ENCODE measurements at places on chromosomes 1 and 21.

DNA sequence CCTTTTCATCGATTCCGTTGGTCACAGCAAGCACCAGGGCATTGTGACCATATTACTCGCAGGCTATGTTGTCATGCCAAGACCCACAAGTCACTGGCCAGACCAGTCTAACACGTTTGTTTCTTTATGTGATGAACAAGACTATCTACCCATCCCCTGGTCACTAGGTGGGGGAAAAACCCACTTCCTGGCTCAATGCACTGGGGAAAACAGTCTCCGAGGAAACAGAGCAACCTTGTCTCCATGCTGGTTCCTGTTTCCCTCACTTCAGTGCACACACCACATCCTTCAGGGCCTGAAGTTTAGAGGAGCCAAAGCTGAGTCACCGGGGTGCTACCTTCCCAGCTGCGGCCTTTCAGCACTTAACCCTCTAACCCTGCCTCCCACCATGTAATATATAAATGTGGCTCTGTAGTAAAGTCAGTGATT, 20.9 kb downstream of the ERICH3 start:
- no peak for DNase-seq

GRCh38 chr1:201084295-201084694, 27.9 kb downstream of the CACNA1S start:
- no peak for DNase-seq

GRCh38 chr1:48236716-48237470, 14.4 kb downstream of the SLC5A9 start:
- DNase-seq, result no peak

GRCh38 chr1:161071886-161072371, 2.2 kb upstream of the ARHGAP30 start:
- no peak for DNase-seq

- DNase-seq, result no peak
Measured at GRCh38 chr21:38239672-38240071, 17.1 kb upstream of the KCNJ15 start.

GRCh38 chr1:217133958-217134856, 411.0 kb upstream of the ESRRG start:
- no peak for DNase-seq

- no peak for DNase-seq
Measured at GRCh38 chr1:171115280-171115897, 24.7 kb downstream of the FMO3 start.

DNA sequence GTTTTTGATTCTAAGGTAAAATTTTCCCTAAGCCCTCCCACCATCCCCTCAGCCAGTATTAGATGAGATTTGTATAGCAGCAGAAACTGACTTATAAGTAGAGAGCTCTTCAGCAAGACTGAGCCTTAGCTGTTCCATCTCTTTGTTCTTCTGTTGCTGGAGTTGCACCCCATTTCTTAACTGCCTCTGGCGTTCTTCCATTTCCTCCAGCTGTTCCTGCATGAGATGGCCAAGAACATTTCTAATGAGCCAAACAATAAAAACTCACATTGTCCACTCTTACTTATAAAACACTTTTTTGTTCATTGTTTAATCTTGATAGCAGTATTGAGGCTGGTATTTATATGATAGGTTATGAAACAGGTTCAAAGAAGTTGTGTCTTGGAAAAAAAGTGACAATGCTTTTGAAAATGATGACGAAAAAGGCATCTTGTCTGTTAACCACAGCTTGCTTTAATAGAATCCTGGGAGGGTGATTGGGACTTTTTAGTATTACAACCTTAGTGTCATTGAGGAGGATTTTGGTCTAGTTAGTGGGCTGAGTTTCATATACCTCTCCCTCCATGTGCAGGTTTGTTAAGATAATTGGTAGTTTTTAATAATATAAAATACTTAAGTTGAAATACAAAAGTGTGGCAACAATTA, 18.3 kb downstream of the SYNC start:
- no peak for DNase-seq

DNA sequence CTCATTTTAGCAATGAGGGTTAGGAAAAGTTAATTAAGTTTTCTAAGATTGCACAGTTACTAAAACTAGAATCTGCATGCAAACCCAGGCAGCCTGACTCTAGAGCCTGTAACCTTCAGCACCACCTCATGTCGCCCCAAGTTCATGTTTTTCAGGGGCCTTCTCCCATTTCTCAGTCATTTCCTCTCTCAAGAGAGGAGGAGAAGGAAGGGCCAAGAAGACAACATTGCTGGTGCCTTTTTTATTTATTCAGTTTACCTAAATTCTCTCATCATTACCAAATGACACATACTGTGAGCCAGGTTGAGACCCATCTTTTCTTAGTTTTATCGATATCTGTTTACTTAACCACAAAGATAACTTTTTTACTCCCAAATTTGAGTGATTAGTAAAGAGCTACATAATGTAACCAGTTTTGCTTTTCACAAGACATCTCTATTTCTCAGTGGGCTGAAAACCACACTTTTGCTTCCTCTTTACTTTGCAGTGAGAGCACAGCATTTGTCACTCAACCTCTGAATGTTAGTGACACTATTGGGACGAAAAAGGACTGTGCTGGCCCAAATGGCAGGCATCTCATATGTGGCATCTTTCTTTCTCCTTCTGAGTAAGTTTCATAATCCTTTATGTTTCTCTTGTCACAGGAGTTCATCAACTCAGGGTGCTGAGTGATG, at the start of gene CD101:
Gene CD101, plus strand, starts transcription at position 507 of the 674 bp plus-strand sequence. Its CDS starts 58 bp downstream, at position 565.
- DNase-seq, result peak; percentile 30

DNA sequence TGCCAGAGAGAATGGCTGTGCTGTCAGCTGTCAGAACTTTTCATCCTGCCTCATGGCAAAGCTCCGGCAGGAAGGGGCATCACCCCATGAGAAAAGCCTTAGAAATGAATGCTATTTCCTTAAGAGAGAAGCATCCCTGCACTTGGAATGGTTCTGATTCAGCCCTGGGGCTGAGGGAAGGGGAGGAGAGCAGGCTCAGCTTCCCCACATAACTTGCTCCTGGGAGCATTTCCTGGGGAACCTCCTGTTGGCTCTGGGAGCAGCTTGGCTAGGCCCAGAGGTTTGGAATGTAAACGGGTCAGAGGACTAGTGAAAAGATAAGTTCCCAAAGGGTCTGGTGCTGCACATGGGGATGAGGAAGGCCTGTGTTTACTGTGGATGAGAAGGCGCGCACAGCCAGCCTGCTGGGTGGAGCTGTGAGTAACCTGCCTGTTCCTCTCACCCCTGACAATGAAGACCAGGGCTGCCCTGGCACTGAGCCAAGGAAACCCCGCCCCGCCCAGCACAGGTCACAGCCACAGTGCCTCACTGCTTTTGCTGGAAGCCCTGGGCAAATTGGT, 5.0 kb downstream of the PRELP start:
- DNase-seq, result peak; percentile 17

DNA sequence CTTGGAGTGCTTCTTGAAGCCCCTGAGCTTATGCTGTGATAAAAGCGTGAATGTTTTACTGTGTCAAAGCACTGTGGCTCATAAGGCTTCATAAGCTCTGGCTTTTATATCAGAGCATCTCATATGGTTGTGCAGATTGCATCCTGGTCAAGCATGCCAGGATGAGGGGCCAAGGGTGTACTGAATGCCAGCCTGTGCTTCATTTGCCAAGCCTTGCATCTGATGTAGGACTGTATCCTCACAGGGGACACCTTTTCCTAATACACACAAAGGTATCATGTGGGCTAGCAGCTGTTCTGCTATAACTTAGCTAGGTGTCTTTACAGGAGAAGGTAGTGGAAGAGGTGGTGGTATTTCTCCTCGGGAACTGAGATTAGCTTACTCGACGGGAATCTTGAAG, 134.7 kb downstream of the ST6GALNAC3 start:
- no peak for DNase-seq

GRCh38 chr1:81757398-81758020, 43.2 kb upstream of the ADGRL2 start:
- no peak for DNase-seq

DNA sequence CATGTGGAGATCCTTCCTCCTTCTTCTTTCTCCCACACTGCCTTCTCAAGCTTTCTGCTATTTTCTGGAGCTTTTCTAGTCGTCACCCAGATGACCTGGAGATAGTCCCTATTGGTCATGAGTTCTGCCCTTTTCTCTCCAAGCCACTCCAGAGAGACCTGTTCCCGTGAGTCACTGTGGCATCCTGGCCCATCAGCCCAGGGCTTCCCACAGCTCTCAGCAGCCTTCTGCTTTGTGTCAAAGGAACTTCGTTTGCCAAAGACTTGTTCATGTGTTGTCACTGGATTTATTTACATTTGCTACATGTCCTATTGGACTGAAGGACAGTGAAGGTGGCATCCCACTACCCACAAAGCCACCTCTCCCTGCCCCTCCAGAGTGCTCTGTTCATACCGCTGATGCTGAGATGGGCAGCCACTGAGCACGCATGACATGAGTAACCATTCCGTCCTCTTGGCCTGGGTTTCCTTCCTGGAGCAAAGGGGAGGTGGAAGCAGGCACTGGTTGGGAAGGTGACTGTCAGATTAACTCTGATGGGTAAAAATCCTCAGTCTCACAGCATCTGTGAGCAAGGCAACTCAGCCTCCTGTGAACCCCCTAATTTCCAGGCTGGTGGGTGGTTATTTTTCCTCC, 119.2 kb downstream of the EDEM3 start:
- no peak for DNase-seq

DNA sequence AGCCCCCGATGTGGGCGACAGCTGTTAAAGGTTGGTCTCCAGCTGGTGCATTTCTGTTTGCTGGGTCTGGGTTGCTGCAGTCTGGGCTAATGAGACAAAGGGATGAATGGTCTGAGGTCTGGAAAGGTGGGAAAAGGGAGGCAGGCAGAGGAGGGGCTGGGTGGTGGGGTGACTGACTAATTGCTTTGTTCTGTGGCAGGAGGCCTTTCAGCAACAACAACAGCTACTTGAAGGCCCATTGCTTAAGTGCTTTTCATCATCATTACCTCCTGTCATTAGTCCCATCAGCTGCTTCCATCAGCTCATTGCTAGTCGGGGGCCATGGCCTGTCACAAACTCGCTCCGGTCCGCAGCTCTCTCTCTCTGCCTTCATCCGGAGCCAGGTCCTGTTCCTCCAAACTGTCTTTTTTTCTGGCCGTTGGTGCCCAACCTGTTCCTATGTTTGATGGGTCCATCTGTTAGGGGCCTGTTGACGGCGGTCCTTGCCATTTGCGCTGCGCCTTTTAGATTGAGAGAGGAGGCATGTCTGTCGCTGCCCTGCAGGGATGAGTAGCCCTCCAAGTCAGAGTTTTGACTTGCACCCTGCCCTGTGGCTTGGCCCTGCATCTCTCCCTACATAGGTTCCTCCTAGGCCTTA, 105.6 kb upstream of the PLXNA2 start:
- DNase-seq, result no peak

- DNase-seq, result no peak
Measured at GRCh38 chr1:3002349-3003038, 18.8 kb upstream of the ACTRT2 start.

DNA sequence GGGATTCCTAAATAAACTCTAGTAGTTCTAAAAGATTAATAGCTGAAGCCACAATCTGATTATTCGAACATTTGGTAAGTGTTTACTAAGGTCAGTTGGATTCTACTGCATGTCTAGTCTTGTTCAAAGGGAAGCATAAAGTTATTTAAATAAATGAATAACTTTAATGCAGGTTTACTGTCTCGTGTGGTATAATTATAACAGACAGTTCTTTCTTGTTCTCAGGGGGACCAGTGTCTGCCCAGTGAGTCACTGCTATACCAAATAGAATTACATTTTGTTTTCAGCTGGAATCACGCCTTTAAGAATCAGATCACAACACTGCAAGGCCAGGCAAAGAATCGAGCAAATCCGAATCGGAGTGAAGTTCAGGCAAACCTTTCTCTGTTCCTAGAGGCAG, 45.1 kb downstream of the SMG7 start:
- DNase-seq, result no peak

- DNase-seq, result no peak
Measured at GRCh38 chr1:89959719-89960118, 35.2 kb upstream of the ZNF326 start.

GRCh38 chr1:236395230-236395946, 1.3 kb downstream of the EDARADD start:
- DNase-seq, result peak; percentile 32

DNA sequence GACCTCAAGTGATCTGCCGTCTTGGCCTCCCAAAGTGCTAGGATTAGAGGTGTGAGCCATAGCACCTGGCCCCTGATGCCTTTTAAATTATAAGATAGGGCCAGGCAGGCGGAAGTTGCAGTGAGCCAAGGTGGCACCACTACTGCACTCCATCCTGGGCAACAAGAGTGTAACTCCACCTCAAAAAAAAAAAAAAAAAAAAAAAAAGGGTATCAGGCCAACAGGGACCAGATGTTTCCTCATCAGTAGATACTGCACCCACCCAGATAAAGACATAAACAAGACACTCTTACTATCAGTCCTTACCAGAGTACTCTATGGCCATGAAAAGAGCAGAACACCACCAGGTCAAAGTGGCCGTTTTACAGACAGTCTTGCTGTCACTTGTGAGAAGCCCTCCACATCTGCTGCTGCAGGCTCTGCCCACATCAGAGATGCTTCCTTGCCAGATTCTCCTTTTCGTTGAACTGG, 3.3 kb downstream of the C21orf58 start:
- no peak for DNase-seq

DNA sequence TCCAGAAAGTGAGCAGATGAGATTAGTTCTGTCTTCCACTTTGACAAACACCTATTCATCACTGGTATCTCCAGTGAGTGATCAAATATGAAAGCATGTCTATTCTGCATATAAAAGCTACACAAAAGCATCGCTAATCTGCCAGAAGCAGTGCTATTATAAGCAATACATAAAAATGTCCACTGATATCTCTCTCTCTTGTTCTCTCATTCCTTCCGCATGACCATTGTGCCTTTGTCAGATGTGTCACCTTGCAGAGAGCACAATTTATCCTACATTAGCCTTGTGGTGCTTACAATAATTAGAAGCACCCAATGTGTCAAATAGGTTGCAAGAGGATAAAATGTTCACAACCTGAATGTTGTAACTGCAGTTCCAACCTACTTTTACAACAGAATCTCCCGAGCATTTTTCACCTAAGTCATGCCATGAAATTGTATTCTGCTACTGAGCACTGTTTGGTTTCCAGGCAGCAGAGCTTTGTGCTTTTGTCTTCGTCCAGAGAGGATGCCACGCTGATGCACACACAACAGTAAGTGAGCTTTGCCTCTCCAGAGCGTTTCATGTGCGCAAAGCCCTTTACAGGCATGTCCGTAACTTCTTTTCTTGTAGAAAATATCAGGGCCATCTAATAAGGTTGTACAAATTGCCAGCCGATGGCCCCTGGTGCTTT, 198.7 kb upstream of the PLD5 start:
- no peak for DNase-seq

GRCh38 chr1:11524465-11525150, 45.7 kb downstream of the DISP3 start:
- no peak for DNase-seq

Data from stimulated activated CD4-positive, alpha-beta T cell treated with anti-CD3 and anti-CD28 coated beads, TNF-alpha, amount 100 ng/mL, for 48 hours (primary cell).